Memory B cell (primary cell): ENCODE measurements at places on chromosomes 2 and 18.

DNA sequence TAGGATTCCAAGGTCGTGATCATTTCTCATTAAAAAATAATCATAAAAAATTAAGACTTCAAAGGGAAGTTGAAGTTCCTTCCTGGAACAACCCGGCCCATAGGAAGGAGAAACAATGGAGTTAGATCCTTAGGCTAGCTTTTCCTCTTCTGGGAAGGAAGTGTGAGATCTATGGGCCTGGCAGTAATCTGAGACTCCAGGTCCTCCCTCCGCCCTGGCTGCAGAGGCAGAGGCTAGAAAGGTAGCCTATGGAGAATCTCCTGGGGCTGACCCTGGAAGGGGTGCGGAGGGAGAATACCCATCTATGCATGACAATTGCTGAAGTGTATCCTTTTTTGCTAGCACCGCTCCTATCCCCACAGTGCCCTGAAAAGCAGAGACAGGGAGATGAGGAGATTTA lies 37.9 kb downstream of the TRIB2 start:
- H3K27me3 ChIP-seq: no peaks in the 10 kb centered on the region
- no peak for DNase-seq
- no peak overlapping the region for H3K27ac ChIP-seq
- H3K36me3 ChIP-seq: no peaks in the 10 kb centered on the region
- H3K4me1 ChIP-seq: no peaks in the 10 kb centered on the region

DNA sequence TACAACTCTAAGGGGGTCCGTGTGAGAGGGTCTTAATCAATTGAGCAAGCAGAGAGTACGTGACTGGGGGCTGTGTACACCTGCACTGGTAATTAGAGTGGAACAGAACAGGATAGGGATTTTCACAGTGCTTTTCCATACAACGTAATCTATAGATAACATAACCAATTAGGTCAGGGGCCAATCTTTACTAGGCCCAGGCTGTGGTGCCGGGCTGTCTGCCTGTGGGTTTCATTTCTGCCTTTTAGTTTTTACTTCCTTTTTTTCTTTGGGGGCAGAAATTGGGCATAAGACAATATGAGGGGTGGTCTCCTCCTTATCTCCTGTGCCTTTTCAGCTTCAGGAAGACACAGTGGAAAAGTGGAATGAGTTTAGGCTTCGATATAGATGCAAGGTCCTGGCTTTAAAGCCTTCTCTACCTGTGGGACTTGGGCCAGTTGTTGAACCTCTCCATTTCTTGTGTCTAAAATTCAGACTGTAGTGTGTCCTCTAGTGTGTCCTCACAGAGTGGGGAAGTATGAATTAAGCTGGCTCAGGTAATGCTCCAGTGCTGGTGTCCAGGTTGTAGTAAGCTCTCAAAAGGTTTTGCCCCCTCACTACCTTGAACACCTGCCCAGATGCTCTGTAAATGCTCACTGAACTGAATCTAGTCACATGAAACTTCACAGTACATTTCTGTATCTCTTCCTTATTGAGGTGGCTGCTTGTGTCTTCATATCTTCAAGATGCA lies 422.8 kb downstream of the SETBP1 start:
- no peaks in the 10 kb centered on the region for H3K27me3 ChIP-seq
- H3K27ac ChIP-seq: no peak overlapping the region
- H3K36me3 ChIP-seq: no peaks in the 10 kb centered on the region
- peak overlapping the region; percentile 44 for H3K4me3 ChIP-seq
- H3K4me1 ChIP-seq: peaks cover 49% of the 10 kb centered on the region
- peak; percentile 46 for DNase-seq

DNA sequence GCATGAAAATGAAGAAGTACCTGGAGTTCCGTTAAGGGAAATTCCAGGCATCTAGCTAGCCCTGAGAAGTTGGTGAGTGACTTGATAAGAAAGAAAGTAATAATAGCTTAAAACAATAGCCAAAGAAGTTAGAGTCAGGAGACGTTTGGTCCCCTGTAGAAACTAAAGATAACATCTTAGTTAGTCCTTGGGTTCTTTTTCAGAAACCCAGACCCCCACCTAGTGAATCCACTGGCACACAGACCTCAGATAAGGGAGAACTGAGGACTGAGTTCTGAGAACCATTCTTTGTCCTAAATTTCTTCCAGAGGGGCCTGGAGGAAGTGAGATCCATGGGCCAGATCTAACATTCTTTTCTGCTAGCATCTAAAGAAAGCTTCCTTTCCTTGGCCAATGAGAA lies 335.4 kb downstream of the SLC4A3 start:
- H3K4me3 ChIP-seq: no peak overlapping the region
- peaks cover 5% of the 10 kb centered on the region for H3K27me3 ChIP-seq
- no peak overlapping the region for H3K27ac ChIP-seq
- H3K4me1 ChIP-seq: no peaks in the 10 kb centered on the region

GRCh38 chr18:39591649-39592048 lies 2026.1 kb upstream of the CELF4 start:
- no peaks in the 10 kb centered on the region for H3K36me3 ChIP-seq
- H3K4me1 ChIP-seq: no peaks in the 10 kb centered on the region
- no peak for DNase-seq
- no peak overlapping the region for H3K27ac ChIP-seq
- no peak overlapping the region for H3K4me3 ChIP-seq

- H3K4me1 ChIP-seq: peaks cover 42% of the 10 kb centered on the region
- DNase-seq: no peak
- H3K27me3 ChIP-seq: peaks cover 2% of the 10 kb centered on the region
- H3K36me3 ChIP-seq: no peaks in the 10 kb centered on the region
- peak overlapping the region; percentile 71 for H3K4me3 ChIP-seq
Observed at GRCh38 chr2:149019768-149020167, 18.7 kb upstream of the LYPD6B start.

DNA sequence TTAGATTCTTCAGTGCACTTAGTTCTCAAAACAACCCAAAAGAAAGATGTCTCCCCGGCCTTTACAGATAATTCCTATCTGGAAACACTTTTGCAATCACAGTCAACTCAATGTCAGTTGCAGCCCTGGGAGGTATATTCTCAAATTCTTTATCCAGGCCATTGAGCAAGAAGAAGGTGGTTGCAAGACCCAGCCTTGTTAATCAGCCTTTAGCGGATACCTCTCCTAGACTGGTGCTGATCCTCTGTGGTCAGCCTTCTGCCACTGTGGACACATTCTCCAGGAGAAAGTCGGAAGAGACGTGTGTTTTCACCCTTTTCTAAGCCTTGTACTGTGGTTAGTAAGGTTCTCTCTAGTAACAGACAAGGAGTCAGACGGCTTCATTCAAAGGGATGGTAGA lies 7.8 kb upstream of the FZD7 start:
- H3K4me1 ChIP-seq: no peaks in the 10 kb centered on the region
- no peak overlapping the region for H3K27ac ChIP-seq
- no peaks in the 10 kb centered on the region for H3K36me3 ChIP-seq
- H3K4me3 ChIP-seq: no peak overlapping the region

- H3K4me1 ChIP-seq: no peaks in the 10 kb centered on the region
- H3K4me3 ChIP-seq: no peak overlapping the region
- H3K36me3 ChIP-seq: no peaks in the 10 kb centered on the region
- DNase-seq: no peak
- no peak overlapping the region for H3K27ac ChIP-seq
Observed at GRCh38 chr18:2304378-2305175, 266.7 kb downstream of the METTL4 start.

GRCh38 chr2:98454073-98454472 lies 9.4 kb downstream of the INPP4A start:
- no peak overlapping the region for H3K4me3 ChIP-seq
- no peaks in the 10 kb centered on the region for H3K27me3 ChIP-seq
- H3K36me3 ChIP-seq: peaks cover 3% of the 10 kb centered on the region
- peaks cover 35% of the 10 kb centered on the region for H3K4me1 ChIP-seq
- peak overlapping the region; percentile 94 for H3K27ac ChIP-seq

DNA sequence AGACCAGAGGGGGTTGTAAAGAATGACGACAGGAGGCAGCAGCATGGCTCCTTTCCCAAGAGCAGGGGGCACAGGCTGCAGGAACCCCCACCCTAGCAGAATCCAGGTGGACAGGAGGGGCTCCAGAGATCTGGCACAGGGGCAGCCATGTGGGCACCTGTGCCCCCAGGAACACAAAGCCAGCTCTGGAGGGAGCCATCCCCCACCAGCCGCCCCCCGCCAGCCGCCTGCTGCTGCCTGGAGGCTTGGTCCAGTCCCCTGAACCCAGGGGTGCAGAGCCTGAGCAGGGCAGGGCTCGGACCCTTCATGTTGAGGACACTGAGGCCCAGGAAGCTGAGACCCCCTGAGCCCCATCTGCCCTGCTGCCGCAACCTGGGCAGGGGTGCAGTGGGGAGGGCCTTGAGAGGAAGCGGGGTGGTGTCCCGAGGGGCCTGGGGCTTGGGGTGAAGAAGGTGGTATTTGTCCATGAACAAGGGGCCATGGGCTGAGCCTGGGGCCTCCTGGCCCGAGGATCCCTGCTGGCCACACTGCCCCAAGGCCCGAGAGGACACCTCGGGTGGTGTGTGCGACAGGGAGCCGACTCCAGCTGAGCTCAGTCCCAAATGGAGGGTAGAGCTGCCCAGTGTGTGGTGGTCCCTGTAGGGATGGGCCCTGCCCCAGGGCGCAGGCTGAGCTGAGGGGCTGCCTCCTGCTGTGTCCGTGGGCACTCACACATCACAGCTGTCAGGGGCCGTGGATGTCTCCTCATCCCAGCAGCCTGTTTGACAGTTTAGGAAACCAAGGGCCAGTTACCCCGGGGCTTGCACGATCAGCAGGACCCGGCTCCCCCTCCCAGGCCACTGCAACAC lies 39.8 kb upstream of the SNED1 start:
- no peak overlapping the region for H3K27ac ChIP-seq
- H3K27me3 ChIP-seq: peaks cover 18% of the 10 kb centered on the region
- H3K36me3 ChIP-seq: no peaks in the 10 kb centered on the region
- H3K4me1 ChIP-seq: no peaks in the 10 kb centered on the region

DNA sequence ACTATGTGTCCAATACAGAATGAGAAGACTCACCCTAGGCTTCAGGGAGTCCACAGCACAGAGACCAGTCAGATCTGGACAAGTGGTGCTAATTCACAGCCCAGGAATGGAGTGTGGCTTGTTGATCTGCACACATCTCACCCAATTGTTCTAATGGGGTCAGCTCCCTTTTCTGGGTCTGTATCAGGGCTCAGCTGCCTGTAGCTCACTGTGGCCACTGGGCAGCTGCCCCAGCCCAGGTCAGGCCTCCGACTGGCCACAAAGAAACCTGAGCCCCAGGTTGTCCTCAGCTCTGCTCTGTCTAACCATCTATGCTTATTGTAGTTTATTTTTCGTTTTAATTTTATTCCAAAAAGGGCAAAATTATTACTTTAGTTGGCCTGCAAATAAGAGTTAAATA lies 202.3 kb upstream of the RAB6C start:
- H3K4me3 ChIP-seq: no peak overlapping the region
- H3K4me1 ChIP-seq: no peaks in the 10 kb centered on the region
- no peaks in the 10 kb centered on the region for H3K36me3 ChIP-seq
- no peak for DNase-seq

DNA sequence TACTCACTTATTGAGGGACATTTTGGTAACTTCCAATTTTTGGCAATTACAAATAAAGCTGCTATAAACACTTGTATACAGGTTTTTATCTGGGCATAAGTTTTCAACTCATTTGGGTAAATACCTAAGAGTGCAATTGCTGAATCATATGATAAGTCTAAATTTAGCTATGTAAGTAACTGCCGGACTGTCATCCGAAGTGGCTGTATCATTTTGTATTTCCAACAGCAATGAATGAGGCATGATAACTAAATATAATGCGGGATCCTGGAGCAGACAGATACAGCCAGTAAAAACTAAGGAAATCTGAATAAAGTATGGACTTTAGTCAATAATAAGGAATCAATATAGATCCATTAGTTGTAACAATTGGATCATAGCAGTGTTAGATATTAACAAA lies 156.5 kb upstream of the RMP24 start:
- H3K4me3 ChIP-seq: no peak overlapping the region
- no peak for DNase-seq
- no peaks in the 10 kb centered on the region for H3K36me3 ChIP-seq
- H3K27me3 ChIP-seq: peaks cover 8% of the 10 kb centered on the region

DNA sequence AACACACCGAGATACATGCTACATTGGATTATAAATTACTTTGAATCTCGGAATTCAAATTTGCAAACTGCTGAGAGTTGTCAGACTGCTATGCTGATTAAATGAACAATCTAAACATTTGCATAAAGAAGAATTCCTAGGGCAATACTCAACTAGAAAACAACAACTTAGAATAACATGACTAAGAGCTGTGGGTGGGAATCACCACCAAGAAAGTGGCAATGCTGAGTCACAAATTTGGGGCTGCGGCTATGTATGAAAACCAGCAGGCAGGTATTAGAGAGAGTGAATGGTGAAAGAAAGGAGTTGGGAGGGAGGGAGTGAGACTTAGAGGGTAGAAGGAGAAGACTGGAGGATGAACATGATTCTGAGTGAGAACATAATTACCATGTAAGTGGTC lies 559.5 kb downstream of the PIK3C3 start:
- H3K4me3 ChIP-seq: no peak overlapping the region
- DNase-seq: no peak
- no peaks in the 10 kb centered on the region for H3K27me3 ChIP-seq
- no peaks in the 10 kb centered on the region for H3K36me3 ChIP-seq
- no peaks in the 10 kb centered on the region for H3K4me1 ChIP-seq

DNA sequence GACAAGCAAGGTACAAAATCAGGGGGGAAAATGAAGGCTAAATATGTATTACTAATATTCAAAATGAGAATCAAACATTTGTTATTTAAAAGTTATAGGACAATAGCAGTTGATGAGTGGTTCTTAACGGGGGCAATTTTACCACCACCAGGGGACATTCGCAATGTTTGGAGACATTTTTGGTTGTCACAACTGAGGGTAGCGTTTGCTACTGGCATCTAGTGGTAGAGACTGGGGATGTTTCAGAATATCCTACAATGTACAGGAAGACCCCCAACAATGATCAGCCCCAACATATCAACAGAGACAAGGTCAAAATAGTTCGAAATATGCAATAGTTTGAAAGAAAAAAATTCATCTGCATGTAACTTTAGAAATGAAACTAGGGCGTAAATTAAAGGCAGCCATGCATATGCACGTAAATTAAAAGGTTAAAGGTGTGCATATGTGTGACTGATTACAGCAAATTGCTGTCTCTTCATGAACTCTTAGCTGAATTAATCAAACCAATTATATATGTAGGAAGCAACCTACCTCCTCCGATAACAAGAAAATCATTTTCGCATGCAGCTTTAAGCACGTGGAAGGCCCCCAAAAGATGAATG lies 61.2 kb upstream of the CUL3 start:
- no peaks in the 10 kb centered on the region for H3K27me3 ChIP-seq
- no peak overlapping the region for H3K4me3 ChIP-seq
- H3K36me3 ChIP-seq: no peaks in the 10 kb centered on the region
- peaks cover 23% of the 10 kb centered on the region for H3K4me1 ChIP-seq
- peak; percentile 48 for DNase-seq

DNA sequence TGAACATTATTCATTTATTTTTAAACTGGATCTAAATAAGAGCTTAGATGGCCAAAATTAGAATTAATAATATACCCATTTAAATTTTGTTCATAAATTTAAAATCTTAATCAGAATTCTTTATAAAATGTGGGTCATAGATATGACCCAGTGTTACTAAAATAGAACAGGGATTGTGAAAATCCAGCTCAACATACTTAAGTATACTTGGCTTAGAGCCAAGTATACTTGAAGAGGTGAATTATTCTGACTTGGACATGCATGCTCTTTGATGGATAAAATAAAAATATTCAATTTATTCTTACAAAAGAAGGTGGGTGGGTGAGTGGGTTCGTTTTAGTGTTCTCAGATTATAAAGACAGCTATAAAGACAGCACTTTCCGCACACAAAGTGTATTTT lies 70.7 kb downstream of the SPOPL start:
- H3K27me3 ChIP-seq: no peaks in the 10 kb centered on the region
- no peaks in the 10 kb centered on the region for H3K4me1 ChIP-seq
- DNase-seq: no peak
